ENCODE measurements at places on chromosomes 7 and 10. TPM values are rescaled to one million over a fixed set of nuclear protein-coding genes. Genes with fewer than 3 reads are reported as not detected.

The CCDC172 gene
- not detected for total RNA-seq

The ABCB1 gene
- 0.50 TPM for total RNA-seq

The MRLN gene
- total RNA-seq, result not detected

The GOLGA7B gene
- not detected for total RNA-seq

The POU6F2 gene
- not detected for total RNA-seq

All from uterine smooth muscle cell (primary cell).